Activated T-cell treated with anti-CD3 and anti-CD28 coated beads, Interleukin-2, amount 50 U/mL, for 72 hours (primary cell): ENCODE measurements at places on chromosomes 13 and 19.
A peak's percentile ranks its signal among the peaks of the same experiment; 100 is the strongest.

GRCh38 chr13:33123066-33123859 is 107.0 kb downstream of the KL start:
- no peak overlapping the region for H3K4me3 ChIP-seq
- H3K27me3 ChIP-seq: peaks cover 6% of the 10 kb centered on the region
- H3K4me1 ChIP-seq: peaks cover 4% of the 10 kb centered on the region
- no peak overlapping the region for H3K27ac ChIP-seq
- H3K36me3 ChIP-seq: no peaks in the 10 kb centered on the region
- DNase-seq: no peak

DNA sequence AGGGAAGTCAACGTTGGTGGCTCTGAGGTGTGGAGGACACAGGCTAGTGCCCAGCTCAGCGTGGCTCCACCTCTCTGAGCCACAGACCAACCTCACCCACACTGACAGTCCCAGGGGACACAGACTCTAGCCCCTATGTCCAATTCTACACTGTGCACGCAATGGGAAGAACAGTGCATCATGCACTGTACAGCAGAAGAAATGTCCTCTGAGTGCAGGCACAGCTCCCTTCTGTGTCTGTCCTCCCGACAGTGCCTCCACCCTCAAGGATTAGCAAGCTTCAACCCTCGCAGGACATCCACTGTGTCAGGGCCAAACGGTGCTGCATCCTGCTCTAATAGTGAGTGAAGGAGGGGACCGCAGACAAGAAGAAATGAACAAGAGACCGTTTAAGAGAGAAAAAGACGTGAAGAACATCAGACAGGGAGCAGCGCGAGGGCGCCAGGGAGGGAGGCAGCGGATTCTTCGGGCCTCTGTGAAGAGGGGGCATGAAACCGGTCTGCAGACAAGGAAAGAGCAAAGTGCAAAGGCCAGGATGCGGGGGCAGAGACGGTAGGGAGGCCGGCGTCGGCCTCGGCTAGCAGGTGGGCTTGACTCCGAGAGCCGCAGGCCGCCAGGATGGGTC is 681 bp downstream of the ZNF837 start:
- no peak for DNase-seq
- peak overlapping the region; percentile 74 for H3K27ac ChIP-seq
- no peaks in the 10 kb centered on the region for H3K36me3 ChIP-seq
- H3K27me3 ChIP-seq: no peaks in the 10 kb centered on the region

DNA sequence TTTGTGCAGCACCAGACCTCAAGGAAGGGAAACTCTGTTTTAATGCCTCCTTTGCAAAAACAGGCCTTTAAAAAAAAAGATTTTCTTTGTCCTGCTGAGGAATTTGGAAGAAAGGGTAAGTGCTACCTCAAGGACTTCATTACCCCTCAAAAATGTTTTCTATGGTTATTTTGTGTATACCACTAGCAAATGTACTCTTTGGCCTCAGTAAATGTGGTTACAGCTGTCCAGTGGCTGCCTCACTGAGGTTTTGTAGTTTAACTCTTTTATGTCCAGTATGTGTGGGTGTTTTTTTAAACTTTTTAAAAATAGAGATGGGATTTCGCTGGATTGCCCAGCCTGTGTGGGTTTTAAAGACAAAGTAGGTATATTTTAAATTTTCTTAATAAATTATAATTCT is 42.2 kb upstream of the TSC22D1 start:
- DNase-seq: no peak
- H3K27me3 ChIP-seq: peaks cover 6% of the 10 kb centered on the region
- H3K36me3 ChIP-seq: no peaks in the 10 kb centered on the region
- no peak overlapping the region for H3K4me3 ChIP-seq
- H3K27ac ChIP-seq: no peak overlapping the region

DNA sequence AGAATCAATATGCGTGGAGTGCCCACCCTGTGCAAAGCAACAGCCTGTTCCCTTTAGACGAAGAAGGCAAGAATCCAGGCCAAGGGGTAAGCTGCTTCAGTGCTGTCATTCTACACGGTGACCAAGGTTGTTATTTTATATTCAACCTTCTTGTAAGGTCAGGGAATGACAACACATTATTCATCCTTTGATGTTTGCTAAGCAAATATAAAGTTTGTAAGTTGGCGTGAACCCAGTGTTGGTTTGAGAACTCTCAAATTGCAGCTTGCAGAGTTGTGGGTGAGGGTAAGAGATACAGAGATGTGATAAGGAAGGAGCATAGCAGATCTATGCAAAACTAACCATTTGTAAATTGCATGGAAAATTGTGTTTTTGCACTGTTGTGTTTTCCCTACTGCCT is 436.7 kb downstream of the FGF9 start:
- H3K27ac ChIP-seq: no peak overlapping the region
- H3K27me3 ChIP-seq: no peaks in the 10 kb centered on the region
- peaks cover 2% of the 10 kb centered on the region for H3K36me3 ChIP-seq
- DNase-seq: no peak
- peak overlapping the region; percentile 51 for H3K4me3 ChIP-seq
- peaks cover 81% of the 10 kb centered on the region for H3K4me1 ChIP-seq

DNA sequence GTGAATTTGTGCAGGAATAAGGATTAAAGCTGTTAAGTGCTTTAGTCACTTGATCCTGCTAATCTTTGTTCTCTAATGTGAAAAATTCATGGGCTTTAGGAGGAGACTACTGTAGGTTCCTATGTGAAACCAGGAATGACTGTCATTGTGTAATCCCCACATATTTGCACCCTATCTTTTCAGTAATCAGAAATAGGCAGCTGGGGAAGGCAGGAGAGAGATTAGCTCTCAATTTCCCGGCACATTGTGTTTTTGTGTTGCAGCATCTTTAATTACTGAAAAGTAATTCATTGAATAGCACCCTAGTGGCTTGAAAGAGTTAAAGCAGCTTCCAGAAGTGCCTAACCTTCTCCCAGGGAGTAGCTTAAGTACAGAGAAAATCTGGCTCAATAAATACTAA is 282.9 kb downstream of the OLFM4 start:
- no peak for DNase-seq
- no peaks in the 10 kb centered on the region for H3K27me3 ChIP-seq
- no peaks in the 10 kb centered on the region for H3K4me1 ChIP-seq
- H3K27ac ChIP-seq: no peak overlapping the region

DNA sequence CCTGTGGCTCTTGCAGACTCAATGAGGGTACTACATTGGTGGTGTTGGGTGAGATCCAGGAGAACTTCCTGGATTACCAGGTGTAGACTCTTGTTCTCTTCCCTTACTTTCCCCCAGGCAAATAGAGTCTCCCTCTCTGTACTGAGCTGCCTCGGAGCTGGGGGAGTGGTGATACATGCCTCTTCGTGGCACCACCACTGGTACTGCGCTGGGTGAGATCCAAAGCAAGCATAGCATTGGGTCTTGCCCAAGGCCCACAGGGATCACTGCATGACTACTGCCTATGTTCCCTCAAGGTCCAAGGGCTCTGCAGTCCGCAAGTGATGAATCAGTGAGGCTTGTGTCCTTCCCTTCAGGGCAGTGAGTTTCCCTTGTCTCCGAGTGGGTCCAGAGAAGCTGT is 81.6 kb downstream of the COG6 start:
- no peak overlapping the region for H3K4me3 ChIP-seq
- H3K27ac ChIP-seq: no peak overlapping the region
- H3K27me3 ChIP-seq: no peaks in the 10 kb centered on the region
- no peaks in the 10 kb centered on the region for H3K4me1 ChIP-seq
- H3K36me3 ChIP-seq: peaks cover 12% of the 10 kb centered on the region
- no peak for DNase-seq

DNA sequence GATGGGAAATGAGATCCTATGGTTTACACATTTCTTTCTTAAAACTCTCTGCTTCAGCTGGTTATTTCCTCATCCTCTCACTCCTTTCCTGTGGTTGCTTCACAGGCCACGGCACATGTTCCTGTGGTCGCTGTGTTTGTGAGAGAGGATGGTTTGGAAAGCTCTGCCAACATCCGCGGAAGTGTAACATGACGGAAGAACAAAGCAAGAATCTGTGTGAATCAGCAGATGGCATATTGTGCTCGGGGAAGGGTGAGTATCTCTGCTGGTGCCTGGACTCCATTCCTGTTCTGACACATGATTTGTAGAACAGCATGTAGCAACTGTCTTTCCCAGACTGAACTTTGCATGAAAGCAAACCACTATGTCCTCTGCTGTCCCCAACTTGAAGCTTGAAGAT is 254.2 kb downstream of the ITGBL1 start:
- no peak overlapping the region for H3K27ac ChIP-seq
- H3K4me3 ChIP-seq: peak overlapping the region; percentile 16
- peaks cover 8% of the 10 kb centered on the region for H3K4me1 ChIP-seq
- peaks cover 15% of the 10 kb centered on the region for H3K27me3 ChIP-seq
- no peak for DNase-seq
- no peaks in the 10 kb centered on the region for H3K36me3 ChIP-seq

GRCh38 chr19:44796701-44797115 is 12.2 kb upstream of the BCAM start:
- H3K4me1 ChIP-seq: peaks cover 8% of the 10 kb centered on the region
- no peaks in the 10 kb centered on the region for H3K36me3 ChIP-seq
- no peaks in the 10 kb centered on the region for H3K27me3 ChIP-seq
- no peak overlapping the region for H3K27ac ChIP-seq

- H3K27me3 ChIP-seq: peaks cover 83% of the 10 kb centered on the region
- no peak overlapping the region for H3K27ac ChIP-seq
- no peak overlapping the region for H3K4me3 ChIP-seq
- no peak for DNase-seq
- no peaks in the 10 kb centered on the region for H3K36me3 ChIP-seq
Observed at GRCh38 chr19:49155820-49156346, 687 bp upstream of the HRC start.

DNA sequence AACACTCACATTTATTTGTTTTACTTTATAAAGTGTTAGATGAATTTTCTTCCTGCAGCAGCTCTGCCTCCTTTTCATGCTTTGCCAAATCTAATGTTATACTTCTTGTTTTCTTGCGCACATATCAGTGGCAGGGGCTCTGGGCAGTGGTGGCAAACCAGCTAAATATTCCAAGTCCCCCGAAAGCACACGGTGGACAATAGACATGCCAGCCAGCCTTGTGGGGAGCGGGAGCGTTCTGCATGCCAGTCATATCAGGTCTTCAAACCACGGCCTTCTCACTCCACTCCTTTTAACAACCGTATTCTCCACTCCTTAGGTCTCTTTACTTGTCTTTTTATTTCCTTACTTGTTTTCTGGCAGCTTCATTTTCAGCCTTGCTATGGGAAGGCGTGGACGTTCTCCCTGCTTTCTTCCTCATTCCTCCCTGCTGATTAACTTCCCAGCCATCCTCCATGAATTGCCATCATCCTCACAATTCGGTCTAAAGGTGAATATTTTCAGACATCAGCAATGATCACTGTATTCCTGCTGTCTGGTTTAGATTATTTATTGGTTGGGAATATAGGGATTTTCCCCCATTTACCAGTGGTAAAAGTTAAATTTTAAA is 77.1 kb upstream of the WASF3 start:
- H3K27me3 ChIP-seq: no peaks in the 10 kb centered on the region
- H3K4me1 ChIP-seq: peaks cover 16% of the 10 kb centered on the region
- DNase-seq: no peak
- no peak overlapping the region for H3K27ac ChIP-seq
- no peak overlapping the region for H3K4me3 ChIP-seq
- no peaks in the 10 kb centered on the region for H3K36me3 ChIP-seq

GRCh38 chr19:36573895-36574720 is 1.0 kb upstream of the ZNF529 start:
- H3K27ac ChIP-seq: peak overlapping the region; percentile 79
- H3K4me1 ChIP-seq: peaks cover 29% of the 10 kb centered on the region
- H3K4me3 ChIP-seq: peak overlapping the region; percentile 100
- no peaks in the 10 kb centered on the region for H3K27me3 ChIP-seq

DNA sequence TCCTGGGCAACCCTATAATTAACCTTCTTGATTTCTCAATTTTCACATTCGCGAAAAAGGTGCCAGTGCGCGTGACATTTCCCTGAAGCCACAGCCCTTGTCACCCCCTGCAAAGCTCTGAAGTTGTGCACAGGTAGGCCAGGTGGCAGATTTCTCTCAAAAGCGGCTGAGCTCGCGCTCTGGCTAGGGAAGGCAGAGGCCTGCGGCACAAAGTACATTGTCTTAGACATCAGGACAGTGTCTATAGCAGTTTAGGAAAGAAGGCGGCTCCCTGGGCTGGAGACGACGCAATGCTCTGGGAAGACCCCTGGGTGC is 42.9 kb upstream of the ZNF14 start:
- H3K27ac ChIP-seq: peak overlapping the region; percentile 72
- peaks cover 34% of the 10 kb centered on the region for H3K36me3 ChIP-seq
- no peak for DNase-seq
- H3K4me3 ChIP-seq: peak overlapping the region; percentile 91
- H3K4me1 ChIP-seq: peaks cover 56% of the 10 kb centered on the region
- no peaks in the 10 kb centered on the region for H3K27me3 ChIP-seq

DNA sequence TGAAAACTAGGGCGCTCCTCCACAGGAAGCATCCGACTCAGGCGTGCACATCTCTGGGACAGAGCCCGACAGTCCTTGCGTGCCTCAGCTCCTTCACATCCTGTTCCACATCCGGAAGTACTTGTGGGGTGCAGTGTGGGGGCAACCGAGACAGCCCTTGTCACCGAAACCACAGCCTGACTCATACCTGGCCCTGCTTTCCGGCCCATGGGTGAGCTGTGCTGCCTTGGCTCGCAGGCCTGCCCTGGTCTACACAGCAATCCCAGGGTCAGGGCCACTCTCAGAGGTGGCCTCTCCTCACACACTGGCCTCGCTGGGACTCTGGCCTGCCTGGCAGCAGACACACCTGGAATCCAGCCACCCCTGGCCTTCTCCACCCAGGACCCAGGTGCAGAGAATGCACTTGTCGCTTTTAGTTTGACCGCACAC is 100.4 kb downstream of the STK24 start:
- peak overlapping the region; percentile 79 for H3K4me3 ChIP-seq
- H3K27ac ChIP-seq: peak overlapping the region; percentile 82
- peaks cover 50% of the 10 kb centered on the region for H3K4me1 ChIP-seq
- peaks cover 13% of the 10 kb centered on the region for H3K36me3 ChIP-seq

DNA sequence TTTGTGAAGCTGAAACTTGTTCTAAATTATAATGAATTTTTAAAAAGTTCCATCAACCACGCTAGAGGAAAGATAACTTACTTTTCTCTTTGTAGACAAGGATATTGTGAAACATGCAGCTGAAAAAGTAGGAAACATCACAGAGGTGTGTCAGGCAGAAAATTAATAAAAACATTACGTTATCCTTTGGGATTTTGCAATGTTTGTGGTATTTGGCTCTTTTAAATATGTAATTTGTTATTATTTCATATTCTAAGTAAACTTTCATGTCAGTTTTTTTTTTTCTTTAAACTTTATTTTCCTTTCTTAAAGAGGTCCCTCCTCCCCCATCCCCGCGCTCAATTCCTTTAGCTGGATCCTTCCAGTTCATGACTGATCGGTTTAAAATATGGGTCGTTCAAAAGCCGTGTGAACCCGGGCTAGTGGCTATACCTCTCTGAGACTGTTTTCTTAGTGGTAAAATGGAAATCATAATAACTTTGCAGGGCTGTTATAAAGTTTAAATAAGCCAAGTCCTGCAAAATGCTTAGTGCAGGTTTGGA is 740 bp upstream of the CCDC61 start:
- peaks cover 18% of the 10 kb centered on the region for H3K4me1 ChIP-seq
- DNase-seq: no peak
- H3K27me3 ChIP-seq: peaks cover 12% of the 10 kb centered on the region
- H3K27ac ChIP-seq: no peak overlapping the region
- no peaks in the 10 kb centered on the region for H3K36me3 ChIP-seq

- no peak overlapping the region for H3K27ac ChIP-seq
- peaks cover 73% of the 10 kb centered on the region for H3K4me1 ChIP-seq
- H3K36me3 ChIP-seq: peaks cover 3% of the 10 kb centered on the region
- H3K4me3 ChIP-seq: no peak overlapping the region
- DNase-seq: no peak
- H3K27me3 ChIP-seq: no peaks in the 10 kb centered on the region
Observed at GRCh38 chr19:34994286-34994642, 5.9 kb upstream of the GRAMD1A start.
